M059J (cell line): ENCODE measurements at places on chromosomes 4 and X. TPM values are rescaled to one million over a fixed set of nuclear protein-coding genes. Genes with fewer than 3 reads are reported as not detected.

Gene CLGN
- total RNA-seq, result 3.8 and 7.4 TPM in 2 replicates

Gene SHROOM4
- total RNA-seq, result 0.54 and 1.8 TPM in 2 replicates

Gene MEPE
- 0.07 TPM in 1 of 2 replicates, not detected in the other for total RNA-seq

Gene VCX3A
- 2.4 and 5.6 TPM in 2 replicates for total RNA-seq

Gene TIGD4
- 0.30 TPM in 1 of 2 replicates, not detected in the other for total RNA-seq

Gene UGT2A1
- total RNA-seq, result not detected in 2 replicates

Gene ABRAXAS1
- total RNA-seq, result 2.5 and 5.4 TPM in 2 replicates

Gene UTP3
- total RNA-seq, result 10.1 and 16.2 TPM in 2 replicates

Gene SCRG1
- not detected in 2 replicates for total RNA-seq

Gene CT45A10
- total RNA-seq, result not detected in 2 replicates

Gene MAGEA1
- total RNA-seq, result 8.0 and 11.7 TPM in 2 replicates

Gene LARP1B
- total RNA-seq, result 11.1 and 14.3 TPM in 2 replicates

Gene TGIF2LX
- total RNA-seq, result not detected in 2 replicates

Gene REST
- 19.6 and 26.9 TPM in 2 replicates for total RNA-seq

Gene SPOCK3
- 0.20 and 0.81 TPM in 2 replicates for total RNA-seq

Gene NSD2
- 44.9 and 71.9 TPM in 2 replicates for total RNA-seq

Gene CCKAR
- 26.1 and 35.7 TPM in 2 replicates for total RNA-seq

GRCh38 chrX:67720344-67720743 lies 176.5 kb downstream of the AR start:
- peak; percentile 3 for DNase-seq

DNA sequence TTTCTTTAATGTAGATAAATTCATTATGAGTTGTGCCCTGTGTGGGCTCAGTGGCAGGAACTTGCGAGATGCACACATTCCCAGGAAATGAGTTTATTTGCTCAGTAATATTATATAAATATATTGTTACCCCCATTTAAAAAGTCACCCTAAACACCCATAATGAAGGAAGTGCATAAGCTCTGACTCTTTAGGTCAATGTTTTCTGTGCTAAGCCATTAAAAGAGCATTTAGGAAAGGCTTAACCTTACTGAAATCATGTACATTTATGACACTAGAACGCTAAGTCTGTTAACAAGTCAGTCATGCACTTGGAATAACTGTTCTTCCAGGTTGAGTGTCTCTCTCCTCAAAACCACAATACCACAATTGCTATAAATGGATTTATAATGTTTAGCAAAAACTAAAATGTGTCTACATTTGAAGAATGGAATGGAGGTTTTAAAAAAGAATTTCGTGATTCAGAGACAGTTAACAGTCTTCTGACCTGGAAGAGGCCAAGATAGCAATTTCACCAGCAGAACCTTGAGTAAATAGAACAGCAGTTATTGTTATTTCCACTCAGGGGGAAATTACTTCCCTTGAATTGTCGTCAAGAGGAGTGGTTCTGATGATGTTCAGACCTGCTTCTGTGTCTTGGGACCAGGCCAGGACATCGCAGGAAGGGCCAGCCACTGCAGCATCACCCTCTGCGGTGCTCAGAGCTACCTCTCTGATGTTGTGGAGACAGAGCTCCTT lies 91.1 kb upstream of the VEGFC start:
- peak; percentile 96 for DNase-seq

DNA sequence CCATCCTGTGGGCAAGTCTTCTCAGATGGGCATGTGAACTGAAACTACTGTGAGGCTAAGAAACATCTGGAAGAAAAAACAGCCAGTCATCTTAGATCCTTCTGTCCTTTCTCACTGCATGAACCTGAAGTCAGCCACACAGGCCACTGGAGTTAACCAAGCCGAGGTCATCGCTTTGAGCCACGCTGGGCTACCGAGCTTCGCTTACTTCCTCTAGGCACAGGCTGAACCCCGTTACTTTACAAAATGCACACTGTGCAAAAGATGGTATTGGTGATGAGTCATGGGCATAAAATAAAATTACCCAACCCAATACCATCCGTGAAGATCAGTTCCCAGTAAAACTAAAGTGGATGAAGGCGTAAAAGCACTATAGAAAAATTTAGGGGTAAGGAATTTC lies 86.2 kb downstream of the MTMR1 start:
- DNase-seq, result no peak

DNA sequence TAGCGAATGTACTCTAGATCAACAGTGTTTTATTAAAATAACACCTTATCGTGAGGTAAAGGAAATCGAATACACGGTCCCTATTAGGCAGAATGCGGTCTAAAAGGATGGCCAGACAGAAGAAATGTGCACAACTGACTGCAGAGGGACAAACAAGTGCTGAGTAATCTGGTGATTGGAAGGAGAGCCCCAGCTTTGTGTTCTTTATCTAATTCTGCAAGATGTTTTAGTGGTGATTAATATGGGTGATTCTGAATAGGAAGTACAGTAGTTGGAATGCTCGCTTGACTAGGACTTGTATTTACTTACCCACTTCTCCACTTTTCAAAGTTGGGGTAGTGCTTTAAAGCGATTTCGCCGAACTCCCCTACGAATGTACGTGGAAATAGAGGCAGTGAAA lies 1.2 kb downstream of the WDR44 start:
- peak; percentile 81 for DNase-seq

- no peak for DNase-seq
Observed at GRCh38 chr4:25970226-25970675, 56.2 kb downstream of the SMIM20 start.

GRCh38 chr4:48913346-48913745 lies 6.8 kb upstream of the OCIAD2 start:
- peak; percentile 98 for DNase-seq

DNA sequence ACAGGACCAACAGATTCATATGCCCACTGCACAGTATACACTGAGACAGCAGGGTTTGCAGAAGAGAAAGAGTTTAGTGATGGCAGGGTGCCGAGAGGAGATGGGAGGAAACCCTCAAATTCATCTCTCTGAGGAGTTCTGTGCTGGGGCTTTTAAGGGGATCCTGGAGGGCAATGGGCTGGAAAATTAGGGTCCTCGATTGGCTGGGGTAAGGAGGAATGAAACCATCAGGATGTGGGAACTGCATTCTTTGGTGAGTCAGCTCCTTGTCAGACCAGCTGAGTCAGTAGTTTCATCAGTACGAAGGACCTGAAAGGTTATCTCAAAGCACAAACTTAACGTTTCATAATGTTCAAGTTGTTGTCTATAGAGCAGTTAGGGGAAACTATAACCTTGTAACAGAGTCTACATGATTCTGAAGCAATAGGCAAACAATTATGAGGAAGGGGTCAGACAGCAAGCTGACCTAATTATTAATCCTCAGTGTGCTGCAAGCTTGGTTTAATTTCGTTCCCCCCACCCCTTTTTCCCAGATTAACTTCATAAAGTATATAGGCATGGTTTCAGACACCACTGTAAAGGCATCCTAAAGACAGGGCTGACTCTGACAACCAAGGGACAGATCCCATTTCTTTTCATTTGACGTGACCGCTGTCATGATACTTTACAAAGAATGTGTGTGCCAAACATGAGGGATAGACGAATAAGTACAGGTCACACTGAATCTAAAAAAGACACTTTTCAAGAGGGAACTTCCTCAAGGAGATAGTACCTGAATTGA lies 1.5 kb upstream of the MSMO1 start:
- peak; percentile 93 for DNase-seq

DNA sequence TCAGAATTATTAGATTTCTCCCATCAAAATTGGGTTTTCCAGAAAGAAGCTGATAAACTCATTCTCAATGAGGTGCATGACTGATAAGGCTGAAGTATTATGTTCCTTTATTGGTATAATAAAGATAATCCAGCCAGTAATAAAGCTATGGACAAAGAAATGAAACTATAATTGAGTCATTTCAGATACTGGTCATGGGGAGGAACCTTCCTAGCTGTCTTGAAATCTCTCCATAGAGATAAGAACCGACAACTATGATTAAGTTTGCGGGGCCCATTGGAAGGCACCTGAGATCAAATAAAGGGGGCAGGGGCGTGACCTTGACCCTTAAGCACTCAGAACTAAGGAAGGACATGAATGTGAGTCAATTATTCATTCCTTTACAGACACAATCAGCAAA lies 47.8 kb downstream of the RAI2 start:
- DNase-seq, result no peak

DNA sequence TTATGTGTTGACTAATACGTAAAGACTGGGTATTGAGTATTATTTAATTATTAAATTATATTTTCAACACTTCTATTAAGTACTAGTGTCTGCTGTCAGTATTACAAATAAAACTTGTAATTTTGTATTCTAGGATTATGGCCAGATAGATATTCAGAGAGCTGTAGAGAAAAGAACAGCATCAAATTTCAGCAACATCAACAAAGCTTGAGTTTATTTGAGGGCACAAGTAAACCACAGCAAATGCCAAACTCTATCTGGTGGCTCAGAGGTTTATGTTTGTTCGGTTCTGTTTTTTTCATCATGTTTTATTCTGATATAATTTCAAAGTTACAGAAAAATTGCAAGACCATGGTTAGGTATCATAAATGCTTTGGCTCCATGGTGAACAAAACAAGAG lies 1530.5 kb downstream of the PCDH18 start:
- no peak for DNase-seq

DNA sequence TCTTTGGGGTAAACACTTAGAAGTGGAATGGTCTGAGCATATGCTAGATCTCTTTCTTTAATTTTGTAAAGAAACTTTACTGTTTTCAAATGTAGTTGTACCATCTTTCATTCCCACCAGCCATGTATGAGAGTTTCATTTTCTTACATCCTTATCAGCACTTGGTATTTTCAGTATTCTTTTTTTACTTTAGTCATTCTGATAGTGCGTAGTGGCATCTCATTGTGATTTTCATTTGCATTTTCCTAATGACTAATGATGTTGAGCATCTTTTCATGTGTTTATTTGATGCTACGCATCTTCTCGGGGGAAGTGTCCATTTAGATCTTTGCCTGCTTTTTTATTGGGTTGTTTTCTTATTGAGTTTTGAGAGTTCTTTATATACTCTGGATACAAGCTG lies 71.3 kb upstream of the PRPS1 start:
- DNase-seq, result no peak

- no peak for DNase-seq
Observed at GRCh38 chr4:8266508-8266907, 3.0 kb upstream of the HTRA3 start.

GRCh38 chr4:17203797-17204196 lies 305.4 kb upstream of the LDB2 start:
- no peak for DNase-seq

DNA sequence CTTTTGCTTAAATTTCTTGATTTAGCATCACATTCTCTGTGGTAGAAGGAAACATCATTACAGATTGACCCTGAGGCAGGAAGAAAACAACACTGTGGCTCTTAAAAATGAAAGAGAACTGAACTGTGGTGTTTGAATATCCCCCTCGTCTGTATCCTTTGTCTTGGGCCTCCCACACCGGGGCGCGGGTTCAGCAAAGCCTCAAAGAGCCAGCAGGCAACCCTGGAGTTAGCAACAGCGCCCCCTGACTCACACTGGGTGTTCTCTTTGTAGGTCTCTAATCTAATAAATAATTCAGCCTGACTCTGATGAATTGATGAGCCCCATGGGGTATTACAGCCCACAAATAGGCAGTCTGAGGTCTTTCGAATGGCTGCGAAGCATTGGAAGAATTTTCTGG lies 46.1 kb upstream of the CTSO start:
- peak; percentile 18 for DNase-seq

DNA sequence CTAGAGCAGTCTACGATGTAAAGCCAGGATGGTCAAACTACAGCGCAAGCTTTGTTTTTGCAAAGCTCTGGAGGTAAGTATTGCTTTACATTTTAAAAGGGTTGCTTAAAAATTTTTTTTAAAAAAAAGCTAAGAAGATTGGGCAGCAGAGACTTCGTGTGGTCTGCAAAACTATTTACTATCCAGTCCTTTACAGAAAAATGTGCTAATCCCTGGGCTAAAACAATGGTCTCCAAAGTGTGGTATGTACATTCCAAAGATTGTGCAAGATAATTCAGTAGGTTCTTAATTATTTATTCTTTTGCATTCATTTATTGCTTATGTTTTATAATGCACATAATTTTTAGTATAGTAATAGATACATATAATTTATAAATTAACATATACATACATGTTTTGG lies 113.2 kb downstream of the MFAP3L start:
- no peak for DNase-seq

- DNase-seq, result no peak
Observed at GRCh38 chrX:2410279-2411020, 90.3 kb downstream of the DHRSX start.

DNA sequence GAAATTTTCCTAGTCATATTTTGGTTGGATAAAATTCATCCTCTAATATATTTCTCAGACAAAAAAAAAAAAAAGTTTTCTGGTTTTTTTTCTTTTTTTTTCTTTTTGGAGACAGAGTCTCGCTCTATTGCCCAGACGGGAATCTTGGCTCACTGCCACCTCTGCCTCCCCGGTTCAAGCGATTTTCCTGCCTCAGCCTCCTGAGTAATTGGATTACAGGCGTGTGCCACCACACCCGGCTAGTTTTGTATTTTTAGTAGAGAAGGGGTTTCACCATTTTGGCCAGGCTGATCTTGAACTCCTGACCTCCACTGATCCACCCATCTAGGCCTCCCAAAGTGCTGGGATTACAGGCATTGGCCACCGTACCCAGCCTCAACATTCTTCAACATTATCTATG lies 432.7 kb upstream of the PABPC4L start:
- no peak for DNase-seq

GRCh38 chr4:187075514-187075913 lies 351.9 kb upstream of the FAT1 start:
- no peak for DNase-seq

DNA sequence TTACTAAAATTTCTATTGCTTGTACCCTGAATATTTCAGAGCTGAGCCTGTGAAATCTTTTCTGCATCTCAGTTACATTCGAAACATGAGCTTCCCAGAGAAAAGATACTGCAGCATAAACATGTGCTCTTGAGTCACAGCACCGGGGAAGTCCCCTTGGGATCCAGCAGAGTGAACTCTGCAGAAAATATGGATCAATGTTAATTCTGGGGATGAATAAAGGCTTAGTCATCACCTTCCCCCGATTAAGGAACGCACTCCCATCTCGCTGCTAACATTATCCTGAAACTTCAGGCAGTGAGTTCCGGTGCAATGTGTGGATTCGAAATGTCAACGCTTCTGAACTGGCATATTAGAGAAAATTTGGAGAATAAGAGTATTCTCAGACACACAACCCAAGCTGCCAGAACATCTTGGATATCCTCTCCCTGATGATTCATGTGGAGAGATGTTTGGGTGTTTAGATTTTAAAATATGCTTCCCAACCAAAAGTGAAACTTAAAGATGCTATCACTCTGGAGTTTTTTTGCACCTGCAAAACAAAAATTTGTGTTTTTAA lies 90.8 kb downstream of the IRF2 start:
- peak; percentile 89 for DNase-seq

- no peak for DNase-seq
Observed at GRCh38 chr4:154858166-154858565, 77.1 kb downstream of the RBM46 start.

- no peak for DNase-seq
Observed at GRCh38 chr4:10734697-10735096, 50.1 kb upstream of the CLNK start.

- no peak for DNase-seq
Observed at GRCh38 chr4:1240721-1241465, 8.0 kb downstream of the CTBP1 start.

- DNase-seq, result no peak
Observed at GRCh38 chr4:16265820-16266219, 39.5 kb upstream of the TAPT1 start.

GRCh38 chr4:76212851-76213414 lies 691 bp downstream of the SCARB2 start:
- DNase-seq, result peak; percentile 14
